ENCODE measurements at places on chromosomes 1 and 21. TPM values are rescaled to one million over a fixed set of nuclear protein-coding genes. Genes with fewer than 3 reads are reported as not detected.

RPTN gene
- not detected for total RNA-seq

CACNA1E gene
- 0.42 TPM for total RNA-seq

LCA5L gene
- 1.1 TPM for total RNA-seq

ANKRD35 gene
- 1.2 TPM for total RNA-seq

MPL gene
- total RNA-seq: 0.72 TPM

DNA sequence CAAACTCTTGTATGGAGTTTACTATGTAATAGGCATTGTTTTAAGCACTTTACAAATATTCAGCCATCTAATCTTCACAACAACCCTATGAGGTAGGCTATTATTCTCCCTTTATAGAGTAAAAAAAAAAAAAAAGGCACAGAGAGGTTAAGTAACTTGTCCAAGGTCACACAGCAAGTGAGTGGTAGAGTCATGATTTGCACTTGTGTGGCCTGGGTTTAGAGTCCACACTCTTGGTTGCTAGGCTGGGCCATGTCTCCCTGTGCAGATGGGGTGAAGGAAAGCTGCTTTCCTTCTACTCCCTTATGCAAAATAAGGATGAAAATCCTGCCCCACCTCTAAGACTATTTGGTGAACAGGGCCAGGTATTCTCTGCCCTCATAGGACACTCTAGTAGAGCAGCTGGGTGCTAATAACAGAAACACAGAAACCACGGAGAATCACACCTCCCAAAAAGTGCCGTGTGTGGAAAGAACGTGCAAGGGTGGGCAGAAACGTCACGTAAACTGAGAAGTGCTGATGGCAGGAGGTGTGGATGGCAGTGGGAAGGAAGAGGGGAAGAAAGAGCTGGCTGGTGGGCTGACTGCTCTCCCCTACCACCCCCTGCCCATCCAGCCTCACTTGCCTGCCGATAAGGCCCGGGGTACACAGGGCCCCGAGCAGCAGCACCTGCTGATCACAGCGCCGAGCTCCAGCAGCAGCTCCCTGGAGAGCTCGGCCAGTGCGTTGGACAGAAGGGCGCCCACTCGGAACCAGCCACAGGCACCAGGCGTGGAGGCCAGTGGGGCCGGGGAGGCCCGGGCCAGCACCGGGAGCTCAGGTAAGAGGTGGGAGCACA is 28.3 kb upstream of the VPS13D start:
- DNase-seq: no peak

DNA sequence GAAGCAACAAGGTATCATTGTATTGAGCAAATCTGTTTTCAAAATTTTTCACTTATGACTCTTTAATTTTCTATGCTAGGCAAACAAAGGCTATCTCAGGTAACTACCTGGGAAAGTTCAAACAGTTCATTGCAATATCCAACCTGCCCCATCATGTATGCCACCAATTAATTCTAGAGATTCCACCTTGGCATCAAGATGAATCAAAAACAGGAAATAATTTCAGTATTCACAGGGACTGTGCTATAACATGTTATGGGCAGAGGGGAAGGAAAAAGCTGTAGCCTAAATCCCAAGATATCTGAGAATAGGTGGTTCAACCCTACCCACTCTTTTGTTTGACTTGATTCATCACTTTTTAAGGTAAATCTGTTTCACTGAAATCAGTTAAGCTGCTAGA is 67.5 kb upstream of the SH3GLB1 start:
- DNase-seq: no peak

DNA sequence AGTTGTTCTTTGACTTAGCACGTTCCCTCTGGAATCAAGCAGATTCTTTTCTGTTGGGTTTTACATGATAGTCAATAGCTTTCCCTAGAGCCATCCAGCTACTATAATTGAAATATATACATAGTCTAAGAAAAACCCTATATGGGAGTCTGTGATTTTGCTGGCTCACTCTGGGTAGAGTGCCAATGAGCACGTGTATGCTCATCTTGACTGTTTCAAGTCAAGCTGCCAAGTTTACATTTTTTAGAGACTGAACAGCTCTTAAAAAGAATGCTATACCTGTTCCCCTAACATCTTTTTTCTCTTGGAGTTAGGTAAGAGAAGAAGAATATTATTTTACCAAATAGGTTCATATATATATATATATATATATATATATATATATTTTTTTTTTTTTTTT is 182.8 kb upstream of the NRIP1 start:
- DNase-seq: no peak

GRCh38 chr21:38297871-38298270 is 41.1 kb downstream of the KCNJ15 start:
- no peak for DNase-seq
